Mesenteric fat pad (tissue), 1 donor: ENCODE measurements at places on chromosomes 5 and 9.

GRCh38 chr5:139386050-139386438 lies 2.9 kb upstream of the SLC23A1 start:
- DNase-seq = no peak

GRCh38 chr9:97243606-97244005 lies 63.9 kb upstream of the CCDC180 start:
- no peak for DNase-seq

DNA sequence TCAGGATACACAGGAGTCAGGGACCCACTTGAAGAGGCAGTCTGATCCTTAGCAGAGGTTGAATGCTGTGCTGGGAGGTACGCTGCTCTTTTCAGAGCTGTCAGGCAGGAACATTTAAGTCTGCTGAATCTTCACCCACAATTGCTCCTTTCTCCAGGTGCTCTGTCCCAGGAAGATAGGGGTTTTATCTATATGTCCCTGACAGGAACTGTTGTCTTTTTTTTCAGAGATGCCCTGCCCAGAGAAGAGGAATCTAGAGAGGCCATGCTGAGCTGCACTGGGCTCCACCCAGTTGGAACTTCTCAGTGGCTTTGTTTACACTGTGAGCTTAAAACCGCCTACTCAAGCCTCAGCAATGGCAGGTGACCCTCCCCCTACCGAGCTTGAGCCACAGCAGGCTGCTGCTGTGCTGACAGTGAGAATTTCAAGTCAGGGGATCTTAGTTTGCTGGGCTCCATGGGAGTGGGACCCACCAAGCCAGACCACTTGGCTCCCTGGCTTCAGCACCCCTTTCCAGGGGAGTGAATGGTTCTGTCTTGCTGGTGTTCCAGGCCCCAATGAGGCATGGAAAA lies 169.0 kb downstream of the FBXL17 start:
- DNase-seq = no peak

DNA sequence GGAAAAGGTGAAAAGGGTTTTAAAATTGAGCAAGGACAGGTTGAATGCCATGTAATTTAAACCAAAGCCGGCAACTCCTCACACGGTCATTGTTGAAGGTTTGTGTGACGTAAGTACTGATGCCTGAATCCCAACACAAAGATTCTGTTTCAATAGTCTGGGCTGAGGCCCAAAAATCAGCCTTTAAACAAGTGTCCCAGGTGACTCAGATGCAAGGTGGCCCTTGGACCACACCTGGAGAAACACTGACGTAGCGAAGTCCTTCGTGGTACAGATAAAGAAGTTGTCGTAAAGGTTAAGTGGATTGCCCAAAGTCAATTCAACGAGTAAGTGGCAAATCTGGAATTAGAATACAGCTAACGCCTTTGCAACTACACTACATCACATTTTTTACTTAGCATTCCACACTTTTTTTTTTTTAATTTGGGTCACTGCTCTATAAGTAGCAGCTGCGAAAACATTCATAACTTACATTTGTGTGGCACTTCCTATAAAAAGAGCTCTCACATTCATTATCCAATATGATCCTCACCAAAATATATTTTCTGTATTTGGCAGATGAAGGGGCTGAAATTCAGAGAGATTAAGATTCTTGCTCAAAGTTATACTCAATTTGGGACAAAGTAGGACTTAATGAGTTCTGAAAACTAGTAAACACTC lies 111.3 kb downstream of the LPAR1 start:
- no peak for DNase-seq

GRCh38 chr9:93451849-93452709 lies 594 bp downstream of the FAM120A start:
- no peak for DNase-seq

GRCh38 chr9:75775966-75776691 lies 114.3 kb upstream of the PCSK5 start:
- no peak for DNase-seq

GRCh38 chr9:3507395-3508077 lies 18.3 kb downstream of the RFX3 start:
- DNase-seq = no peak

GRCh38 chr5:2240118-2240904 lies 357.6 kb upstream of the IRX4 start:
- DNase-seq = no peak

GRCh38 chr9:130526854-130527650 lies 52.3 kb upstream of the FUBP3 start:
- DNase-seq = no peak

DNA sequence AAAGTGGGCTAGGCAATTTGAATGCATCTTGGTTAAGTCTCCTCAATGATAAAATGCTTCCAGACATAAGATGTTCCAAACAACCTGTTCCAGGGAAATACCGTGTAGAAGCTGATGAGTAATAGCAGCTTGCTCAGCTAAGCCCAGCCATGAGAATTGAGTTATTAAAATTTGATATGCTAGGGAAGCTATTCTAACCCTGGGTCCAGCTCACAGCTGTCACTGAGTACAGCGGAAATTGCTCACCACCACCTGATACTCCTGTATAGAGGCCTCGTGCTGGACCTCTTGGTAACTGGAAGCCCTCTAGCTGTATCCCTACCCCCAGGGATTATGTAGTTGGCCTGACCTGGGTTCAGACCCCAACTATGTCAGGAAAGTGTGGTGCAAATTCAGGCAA lies 521.3 kb upstream of the TRPC7 start:
- no peak for DNase-seq

GRCh38 chr9:26656003-26656870 lies 236.4 kb downstream of the CAAP1 start:
- DNase-seq = no peak

GRCh38 chr9:4680173-4680525 lies 780 bp downstream of the CDC37L1 start:
- no peak for DNase-seq

DNA sequence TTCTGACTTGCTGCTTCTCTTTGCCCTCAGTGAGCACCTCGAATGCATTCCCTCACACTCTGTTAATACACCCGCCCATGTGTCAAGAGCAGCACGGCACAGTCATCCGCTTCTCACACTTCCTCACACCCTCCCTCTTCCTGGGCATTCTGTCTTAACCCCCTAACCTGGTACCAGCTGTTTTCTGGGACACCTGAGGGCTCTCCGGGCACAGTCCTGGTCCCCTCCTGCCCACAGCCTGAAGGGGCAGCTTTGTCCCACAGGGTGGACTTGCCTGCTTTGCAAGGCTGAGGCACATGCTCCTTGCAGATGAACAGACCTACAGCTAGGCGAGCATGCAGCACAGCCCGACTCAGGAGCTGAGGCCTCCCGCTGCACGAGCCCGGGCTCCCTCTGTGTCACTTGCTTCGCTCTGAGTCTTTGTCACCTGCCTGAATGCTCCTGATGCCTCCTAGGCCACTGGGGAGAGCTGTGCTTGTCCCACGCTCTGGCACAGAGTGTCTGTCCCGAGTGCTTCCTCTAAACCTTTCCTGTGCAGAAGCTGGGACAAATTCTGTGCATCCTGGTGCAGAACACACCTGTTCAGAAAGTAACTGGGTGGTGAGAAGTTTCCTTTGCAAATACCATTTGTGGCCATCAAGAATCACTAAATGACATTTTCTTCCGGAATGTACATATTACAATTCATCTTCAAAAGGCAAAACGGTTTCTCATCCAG lies 47.8 kb downstream of the AHRR start:
- peak; percentile 71 for DNase-seq

- peak; percentile 53 for DNase-seq
Measured at GRCh38 chr9:93599571-93600403, 23.4 kb downstream of the PHF2 start.

GRCh38 chr5:165508286-165508685 lies 2002.9 kb downstream of the MAT2B start:
- DNase-seq = no peak

GRCh38 chr5:175842951-175843793 lies 28.2 kb upstream of the CPLX2 start:
- no peak for DNase-seq

GRCh38 chr9:77891128-77891800 lies 140.3 kb downstream of the GNAQ start:
- DNase-seq = no peak

- DNase-seq = no peak
Measured at GRCh38 chr5:172548311-172548731, 92.7 kb upstream of the NEURL1B start.

- no peak for DNase-seq
Measured at GRCh38 chr5:1414311-1415058, 30.8 kb downstream of the SLC6A3 start.
